ENCODE measurements at places on chromosomes 5 and 9. TPM values are rescaled to one million over a fixed set of nuclear protein-coding genes. Genes with fewer than 3 reads are reported as not detected.

Gene IL9
- total RNA-seq: not detected

Gene BRD3OS
- 13.0 TPM for total RNA-seq

Gene FBP1
- total RNA-seq: 1.7 TPM

Gene FAM200C
- total RNA-seq: 2.5 TPM

Gene ARHGEF37
- 17.7 TPM for total RNA-seq

Gene LCN10
- total RNA-seq: 8.3 TPM

Gene CARD9
- 16.9 TPM for total RNA-seq

DNA sequence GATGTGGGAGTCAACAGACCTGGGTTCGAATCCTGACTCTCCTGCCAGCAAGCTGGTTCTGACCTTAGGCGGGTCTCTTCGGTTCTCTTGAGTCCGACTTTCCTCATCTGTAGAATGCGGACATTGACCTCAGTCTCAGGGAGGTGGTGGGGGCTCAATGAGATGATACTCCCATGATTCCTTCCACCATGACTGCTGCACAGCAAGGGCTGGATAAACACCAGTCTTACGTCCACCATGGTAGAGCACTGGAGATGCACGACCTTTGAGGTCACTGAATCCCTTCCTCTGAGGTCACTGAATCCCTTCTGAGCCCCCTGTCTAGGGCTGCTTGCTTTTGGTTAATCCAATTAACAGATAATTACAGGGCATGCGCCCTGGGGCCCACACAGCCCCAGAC is 12.5 kb upstream of the SMIM23 start:
- H3K27ac ChIP-seq: no peak overlapping the region
- DNase-seq: peak; percentile 34
- H3K27me3 ChIP-seq: no peaks in the 10 kb centered on the region
- H3K36me3 ChIP-seq: no peaks in the 10 kb centered on the region

GRCh38 chr5:180315762-180316212 is 23.9 kb upstream of the MAPK9 start:
- no peak overlapping the region for H3K4me3 ChIP-seq
- peaks cover 4% of the 10 kb centered on the region for H3K36me3 ChIP-seq
- H3K27ac ChIP-seq: no peak overlapping the region
- no peaks in the 10 kb centered on the region for H3K4me1 ChIP-seq

GRCh38 chr5:146107901-146108300 is 2.5 kb upstream of the PLAC8L1 start:
- DNase-seq: no peak
- H3K4me1 ChIP-seq: no peaks in the 10 kb centered on the region
- H3K36me3 ChIP-seq: peaks cover 10% of the 10 kb centered on the region
- no peak overlapping the region for H3K27ac ChIP-seq
- H3K27me3 ChIP-seq: no peaks in the 10 kb centered on the region
- H3K4me3 ChIP-seq: no peak overlapping the region

DNA sequence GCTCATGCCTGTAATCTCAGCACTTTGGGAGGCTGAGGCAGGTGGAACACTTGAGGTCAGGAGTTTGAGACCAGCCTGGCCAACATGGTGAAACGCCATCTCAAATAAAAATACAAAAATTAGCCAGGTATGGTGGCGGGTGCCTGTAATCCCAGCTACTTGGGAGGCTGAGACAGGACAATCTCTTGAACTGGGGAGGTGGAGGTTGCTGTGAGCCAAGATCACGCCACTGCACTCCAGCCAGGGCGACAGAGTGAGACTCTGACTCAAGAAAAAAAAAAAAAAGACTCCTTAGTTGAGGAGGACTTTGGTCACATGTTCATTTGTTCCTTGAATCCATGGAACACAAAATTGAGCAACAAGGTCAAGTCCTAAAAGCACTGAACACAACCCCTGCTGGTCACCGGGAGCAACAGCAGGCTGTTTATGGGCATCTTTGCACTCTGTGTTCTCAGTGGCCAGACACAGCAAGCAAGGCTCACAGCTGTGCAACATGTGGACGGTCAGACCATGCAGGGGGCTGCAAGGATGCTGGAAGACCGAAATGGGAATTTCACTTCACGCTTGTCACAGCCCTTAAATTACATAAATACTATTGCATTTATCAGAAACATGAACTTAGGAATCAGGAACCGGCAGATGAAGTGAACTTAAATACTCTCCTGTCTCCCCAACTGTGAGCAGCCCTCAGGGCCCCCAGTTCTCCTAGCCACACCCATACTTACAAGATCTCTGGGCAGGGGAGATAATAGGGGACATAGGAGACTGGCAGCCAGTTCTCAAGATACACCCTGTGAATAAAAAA is 2.8 kb downstream of the GBGT1 start:
- peak overlapping the region; percentile 21 for H3K27ac ChIP-seq
- peaks cover 33% of the 10 kb centered on the region for H3K4me1 ChIP-seq
- DNase-seq: no peak
- H3K4me3 ChIP-seq: no peak overlapping the region
- no peaks in the 10 kb centered on the region for H3K36me3 ChIP-seq
- no peaks in the 10 kb centered on the region for H3K27me3 ChIP-seq

- H3K4me1 ChIP-seq: peaks cover 7% of the 10 kb centered on the region
- no peaks in the 10 kb centered on the region for H3K27me3 ChIP-seq
- no peak for DNase-seq
- no peaks in the 10 kb centered on the region for H3K36me3 ChIP-seq
- H3K4me3 ChIP-seq: no peak overlapping the region
These were observed 44.4 kb upstream of the AFAP1L1 start for GRCh38 chr5:149227168-149227826.

GRCh38 chr5:98796197-98796972 is 22.9 kb downstream of the RGMB start:
- no peaks in the 10 kb centered on the region for H3K27me3 ChIP-seq
- no peaks in the 10 kb centered on the region for H3K4me1 ChIP-seq
- no peak overlapping the region for H3K4me3 ChIP-seq
- no peak for DNase-seq
- no peaks in the 10 kb centered on the region for H3K36me3 ChIP-seq

Data from vagina (tissue), 2 donors.